ENCODE measurements at places on chromosomes 5 and 9.

DNA sequence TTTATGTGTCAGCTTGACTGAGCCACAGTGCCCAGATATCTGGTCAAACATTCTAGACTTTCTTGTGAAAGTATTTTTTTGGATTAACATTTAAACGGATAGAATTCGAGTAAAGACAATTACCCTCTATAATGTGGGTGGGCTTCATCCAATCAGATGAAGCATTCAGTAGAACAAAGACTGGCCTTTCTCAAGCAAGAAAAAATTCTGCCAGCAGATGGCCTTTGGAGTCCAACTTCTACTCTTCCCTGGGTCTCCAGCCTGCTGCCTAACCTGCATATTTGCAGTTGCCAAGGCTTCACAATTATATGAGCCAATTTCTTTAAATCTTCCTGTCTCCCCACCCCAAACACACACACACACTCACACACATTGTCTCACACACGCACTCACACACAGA is 86.4 kb downstream of the MED10 start:
- H3K4me3 ChIP-seq: no peak overlapping the region
- peaks cover 21% of the 10 kb centered on the region for H3K27me3 ChIP-seq
- H3K36me3 ChIP-seq: no peaks in the 10 kb centered on the region
- no peak overlapping the region for H3K27ac ChIP-seq
- H3K4me1 ChIP-seq: no peaks in the 10 kb centered on the region

- peaks cover 5% of the 10 kb centered on the region for H3K27me3 ChIP-seq
- no peaks in the 10 kb centered on the region for H3K4me1 ChIP-seq
- DNase-seq: no peak
- no peaks in the 10 kb centered on the region for H3K36me3 ChIP-seq
These were observed 187.0 kb downstream of the CACNA1B start for GRCh38 chr9:138064547-138064946.

- peaks cover 5% of the 10 kb centered on the region for H3K4me1 ChIP-seq
- no peak overlapping the region for H3K27ac ChIP-seq
- H3K36me3 ChIP-seq: no peaks in the 10 kb centered on the region
- no peak overlapping the region for H3K4me3 ChIP-seq
- no peak for DNase-seq
- peaks cover 4% of the 10 kb centered on the region for H3K27me3 ChIP-seq
These were observed 171.3 kb downstream of the APBA1 start for GRCh38 chr9:69500896-69501295.

GRCh38 chr5:9196403-9197227 is 349.3 kb downstream of the SEMA5A start:
- H3K4me1 ChIP-seq: no peaks in the 10 kb centered on the region
- no peak overlapping the region for H3K27ac ChIP-seq
- no peaks in the 10 kb centered on the region for H3K27me3 ChIP-seq

GRCh38 chr9:6877671-6878161 is 119.9 kb downstream of the KDM4C start:
- H3K4me3 ChIP-seq: no peak overlapping the region
- no peak for DNase-seq
- H3K27me3 ChIP-seq: no peaks in the 10 kb centered on the region

DNA sequence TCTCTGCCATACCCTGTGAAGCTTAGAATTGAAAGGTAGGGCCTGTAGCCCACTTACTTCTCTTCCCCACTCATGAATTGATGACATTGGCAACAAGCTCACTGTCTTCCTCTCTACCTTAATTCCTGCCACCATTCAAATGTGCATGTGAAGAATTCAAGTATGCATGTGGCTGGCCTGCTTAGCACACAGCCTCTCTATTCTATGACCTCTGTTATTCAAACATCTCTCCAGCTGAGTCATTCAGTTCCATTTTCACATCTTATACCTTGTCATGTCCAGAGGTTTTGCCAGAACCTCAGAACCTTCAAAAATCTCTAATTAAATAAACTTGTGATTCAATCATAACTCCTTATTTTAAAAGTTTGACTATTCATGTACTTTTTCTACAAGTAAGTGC is 114.7 kb upstream of the MAN2A1 start:
- no peaks in the 10 kb centered on the region for H3K36me3 ChIP-seq
- H3K27me3 ChIP-seq: peaks cover 2% of the 10 kb centered on the region
- H3K4me3 ChIP-seq: no peak overlapping the region
- H3K27ac ChIP-seq: no peak overlapping the region
- DNase-seq: no peak

DNA sequence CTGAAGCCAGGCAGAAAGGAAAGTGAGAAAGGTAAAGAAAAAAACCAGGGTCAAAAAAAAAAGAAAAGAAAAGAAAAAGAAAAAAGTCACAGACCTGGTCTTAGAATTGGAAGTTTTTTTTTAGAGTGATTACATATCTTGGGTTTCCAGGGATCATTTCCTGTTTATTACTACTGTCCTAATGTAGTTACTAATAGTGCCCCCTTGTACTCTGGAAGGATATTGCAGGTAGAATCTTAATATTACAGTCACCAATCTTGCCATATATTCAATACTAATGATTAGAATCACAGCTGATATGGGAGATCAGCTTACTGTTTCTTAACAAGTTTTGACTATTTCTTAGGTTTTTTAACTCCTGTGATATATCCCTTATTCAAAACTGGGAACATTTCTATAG is 543.2 kb upstream of the CDH6 start:
- H3K27me3 ChIP-seq: no peaks in the 10 kb centered on the region
- no peaks in the 10 kb centered on the region for H3K36me3 ChIP-seq
- H3K27ac ChIP-seq: no peak overlapping the region
- no peak overlapping the region for H3K4me3 ChIP-seq

- H3K27me3 ChIP-seq: peaks cover 2% of the 10 kb centered on the region
- H3K4me3 ChIP-seq: no peak overlapping the region
- no peaks in the 10 kb centered on the region for H3K36me3 ChIP-seq
- no peaks in the 10 kb centered on the region for H3K4me1 ChIP-seq
These were observed 8.4 kb upstream of the RGS7BP start for GRCh38 chr5:64497386-64497785.

DNA sequence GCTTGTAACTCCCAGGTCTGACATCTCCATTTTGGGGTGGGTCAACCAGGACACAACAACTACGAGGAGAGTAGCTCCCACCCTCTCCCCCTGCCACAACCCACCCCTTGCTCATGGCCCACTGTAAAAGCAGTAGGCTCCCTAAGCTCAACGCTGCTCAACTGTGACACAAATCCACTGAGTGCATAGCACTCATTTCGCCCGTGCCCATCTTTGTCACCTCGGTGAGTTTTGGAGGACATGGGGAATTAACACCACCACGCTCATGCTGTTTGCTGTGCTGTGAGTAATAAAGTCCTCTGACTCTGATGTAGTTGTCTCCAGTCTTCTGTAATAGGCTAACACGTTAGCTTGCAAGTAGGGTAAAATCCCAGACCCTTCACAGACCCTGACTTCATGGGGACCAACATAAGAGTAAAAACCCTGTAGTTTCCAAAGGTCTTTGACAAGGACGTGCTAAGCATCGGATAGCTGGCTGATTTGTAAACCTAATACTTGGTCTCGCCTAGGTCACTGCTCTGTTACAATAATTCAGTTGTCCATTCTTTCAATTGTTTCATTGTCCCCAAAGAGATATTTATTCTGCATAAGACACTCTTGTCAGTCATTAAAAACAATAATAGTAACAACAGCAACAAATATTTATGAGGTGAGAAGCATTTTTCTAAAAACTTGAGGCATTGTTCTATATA is 7.7 kb downstream of the PLGRKT start:
- H3K4me3 ChIP-seq: no peak overlapping the region
- no peaks in the 10 kb centered on the region for H3K27me3 ChIP-seq

DNA sequence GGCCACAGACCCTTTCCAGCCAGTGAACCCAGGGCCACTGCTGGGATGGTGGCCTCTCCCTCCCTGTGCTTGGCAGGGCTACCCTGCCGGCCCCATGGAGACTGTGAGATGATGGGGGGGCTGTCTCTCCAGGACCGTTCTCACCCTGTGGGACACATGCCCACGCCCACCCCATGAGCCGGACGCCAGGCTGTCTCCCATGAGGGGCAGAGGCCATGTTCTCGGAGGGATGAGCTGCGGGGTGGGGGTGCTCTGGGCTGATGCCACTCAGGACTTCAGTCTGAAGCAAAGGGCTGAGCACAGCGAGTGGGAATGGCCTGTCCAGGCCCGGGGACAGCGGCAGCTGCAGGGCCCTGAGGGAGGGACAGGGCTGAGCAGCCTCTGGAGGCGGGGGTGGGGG is 88.9 kb downstream of the KCNT1 start:
- no peaks in the 10 kb centered on the region for H3K27me3 ChIP-seq
- H3K27ac ChIP-seq: no peak overlapping the region
- no peaks in the 10 kb centered on the region for H3K4me1 ChIP-seq
- H3K4me3 ChIP-seq: no peak overlapping the region
- DNase-seq: no peak

DNA sequence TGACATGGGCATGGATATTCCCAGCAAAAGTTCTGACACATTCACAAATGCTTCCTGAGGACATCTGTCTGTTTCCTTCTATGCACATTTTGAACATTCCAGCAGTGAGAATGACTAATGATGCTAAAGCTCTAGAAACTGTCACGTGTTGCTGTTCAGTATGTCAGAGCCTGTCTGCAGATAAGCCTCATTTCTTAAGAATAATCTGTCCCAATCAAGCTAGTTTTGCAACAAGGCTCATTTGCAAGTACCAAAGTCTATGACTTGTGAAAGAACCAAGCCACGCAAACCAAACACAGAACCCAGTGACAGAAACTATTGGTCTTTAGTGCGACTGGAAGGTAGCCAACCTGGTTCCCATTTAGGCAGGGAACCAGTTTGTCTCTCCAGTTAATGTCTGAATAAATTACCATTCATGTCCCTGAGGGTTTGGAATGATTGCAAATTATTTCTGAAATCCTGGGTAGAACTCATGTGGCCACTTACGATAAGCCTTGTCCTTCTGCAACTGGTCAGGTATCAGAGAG is 178.5 kb downstream of the C9orf152 start:
- H3K4me1 ChIP-seq: peaks cover 11% of the 10 kb centered on the region
- H3K4me3 ChIP-seq: no peak overlapping the region
- peaks cover 13% of the 10 kb centered on the region for H3K27me3 ChIP-seq
- DNase-seq: no peak

DNA sequence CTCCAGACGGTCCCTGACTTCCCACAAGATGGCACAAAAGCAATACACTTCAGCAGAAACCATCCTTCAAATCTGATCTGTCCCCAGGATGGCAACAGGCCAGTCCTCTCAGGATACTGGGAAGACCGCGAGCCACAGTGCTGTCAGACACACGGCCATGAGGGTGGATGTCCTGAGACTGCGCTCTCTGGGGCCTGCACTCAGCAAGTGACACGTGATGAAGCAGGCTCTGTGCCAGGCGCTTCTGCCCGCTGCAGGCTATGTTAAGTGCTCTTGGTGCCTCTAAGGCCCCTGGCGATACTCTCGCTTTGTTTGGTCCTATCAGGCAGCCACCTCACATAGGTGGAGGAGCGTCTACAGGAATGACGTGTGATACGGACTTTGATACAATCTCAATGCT is 7.1 kb downstream of the BRD9 start:
- H3K4me3 ChIP-seq: no peak overlapping the region
- H3K4me1 ChIP-seq: peaks cover 19% of the 10 kb centered on the region
- DNase-seq: no peak
- H3K27me3 ChIP-seq: peaks cover 1% of the 10 kb centered on the region

DNA sequence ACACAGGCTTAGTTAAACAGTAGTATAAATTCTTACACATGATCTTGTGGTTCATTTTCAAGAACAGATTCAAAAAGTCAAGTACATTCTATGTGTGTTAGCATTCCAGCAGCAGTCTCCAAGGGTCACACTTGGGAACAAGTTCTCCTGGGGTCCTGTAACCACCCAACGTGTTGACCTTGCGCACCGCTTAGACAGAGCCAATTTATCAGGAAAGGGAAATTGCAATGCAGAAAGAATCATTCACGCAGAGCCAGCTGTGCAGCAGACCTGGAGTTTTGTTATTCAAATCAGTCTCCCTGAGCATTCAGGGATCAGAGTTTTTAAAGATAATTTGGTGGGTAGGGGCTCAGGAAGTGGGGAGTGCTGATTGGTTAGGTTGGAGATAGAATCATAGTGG is 8.5 kb upstream of the RXFP3 start:
- DNase-seq: no peak
- H3K4me1 ChIP-seq: no peaks in the 10 kb centered on the region
- peaks cover 6% of the 10 kb centered on the region for H3K27me3 ChIP-seq
- no peak overlapping the region for H3K4me3 ChIP-seq
- H3K36me3 ChIP-seq: no peaks in the 10 kb centered on the region
- no peak overlapping the region for H3K27ac ChIP-seq

- peaks cover 16% of the 10 kb centered on the region for H3K27me3 ChIP-seq
- no peak overlapping the region for H3K4me3 ChIP-seq
- no peaks in the 10 kb centered on the region for H3K4me1 ChIP-seq
- H3K27ac ChIP-seq: no peak overlapping the region
- no peaks in the 10 kb centered on the region for H3K36me3 ChIP-seq
These were observed 70.4 kb downstream of the OTP start for GRCh38 chr5:77568082-77568481.

- H3K27me3 ChIP-seq: no peaks in the 10 kb centered on the region
- no peak overlapping the region for H3K4me3 ChIP-seq
- H3K27ac ChIP-seq: no peak overlapping the region
- DNase-seq: no peak
- peaks cover 23% of the 10 kb centered on the region for H3K36me3 ChIP-seq
- peaks cover 82% of the 10 kb centered on the region for H3K4me1 ChIP-seq
These were observed 38.9 kb upstream of the TNFAIP8 start for GRCh38 chr5:119316906-119317305.

- H3K27me3 ChIP-seq: peaks cover 13% of the 10 kb centered on the region
- H3K36me3 ChIP-seq: no peaks in the 10 kb centered on the region
- DNase-seq: no peak
- no peaks in the 10 kb centered on the region for H3K4me1 ChIP-seq
- H3K4me3 ChIP-seq: no peak overlapping the region
These were observed 129.6 kb downstream of the SEC61B start for GRCh38 chr9:99351647-99352046.

- H3K27me3 ChIP-seq: peaks cover 2% of the 10 kb centered on the region
- no peaks in the 10 kb centered on the region for H3K4me1 ChIP-seq
- no peak overlapping the region for H3K4me3 ChIP-seq
- DNase-seq: no peak
- no peaks in the 10 kb centered on the region for H3K36me3 ChIP-seq
- H3K27ac ChIP-seq: no peak overlapping the region
These were observed 46.5 kb upstream of the DAPK1 start for GRCh38 chr9:87451149-87451548.

DNA sequence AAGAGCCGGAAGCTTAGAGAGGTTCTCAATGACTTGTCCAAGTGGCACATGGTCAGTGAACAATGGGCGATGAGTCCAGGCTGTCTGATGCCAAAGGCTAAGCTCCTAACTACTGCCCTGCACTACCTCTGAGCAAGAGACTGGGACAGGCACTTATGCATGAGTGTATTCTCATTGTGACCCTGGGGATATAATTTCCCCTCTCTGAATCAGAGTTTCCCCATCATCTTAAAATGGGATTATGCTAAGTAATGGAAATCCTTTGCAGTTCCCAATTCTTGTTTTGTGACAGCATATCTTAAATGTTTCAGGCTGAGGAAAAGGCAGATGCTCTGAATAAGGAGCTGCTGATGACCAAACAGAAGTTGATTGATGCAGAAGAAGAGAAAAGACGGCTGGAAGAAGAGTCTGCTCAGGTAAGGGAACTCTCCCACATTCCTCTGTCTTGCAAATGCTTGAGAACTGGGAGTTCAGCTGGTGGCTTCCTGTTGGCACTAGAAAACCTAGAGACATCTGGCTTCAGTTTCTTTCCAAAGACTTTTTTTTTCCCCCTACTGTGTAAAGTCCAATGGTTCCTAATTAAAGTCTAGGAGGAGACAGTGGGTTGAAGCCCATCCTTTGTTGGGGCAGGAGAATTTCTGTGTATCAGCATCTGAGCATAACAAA is 64.1 kb downstream of the GPR21 start:
- no peak overlapping the region for H3K27ac ChIP-seq
- DNase-seq: no peak

GRCh38 chr9:92635760-92636159 is 34.2 kb downstream of the IPPK start:
- H3K4me1 ChIP-seq: peaks cover 11% of the 10 kb centered on the region
- no peak overlapping the region for H3K27ac ChIP-seq
- H3K4me3 ChIP-seq: no peak overlapping the region
- DNase-seq: peak; percentile 17
